ENCODE measurements at places on chromosomes 7 and 10.

- no peak for DNase-seq
Measured at GRCh38 chr10:110361800-110362456, 57.2 kb upstream of the SMNDC1 start.

- DNase-seq, result no peak
Measured at GRCh38 chr10:48801001-48801421, 116.3 kb downstream of the WDFY4 start.

GRCh38 chr7:141563956-141564623 is 12.9 kb downstream of the AGK start:
- no peak for DNase-seq

- DNase-seq, result peak; percentile 18
Measured at GRCh38 chr10:32054094-32054493, 2.1 kb downstream of the KIF5B start.

DNA sequence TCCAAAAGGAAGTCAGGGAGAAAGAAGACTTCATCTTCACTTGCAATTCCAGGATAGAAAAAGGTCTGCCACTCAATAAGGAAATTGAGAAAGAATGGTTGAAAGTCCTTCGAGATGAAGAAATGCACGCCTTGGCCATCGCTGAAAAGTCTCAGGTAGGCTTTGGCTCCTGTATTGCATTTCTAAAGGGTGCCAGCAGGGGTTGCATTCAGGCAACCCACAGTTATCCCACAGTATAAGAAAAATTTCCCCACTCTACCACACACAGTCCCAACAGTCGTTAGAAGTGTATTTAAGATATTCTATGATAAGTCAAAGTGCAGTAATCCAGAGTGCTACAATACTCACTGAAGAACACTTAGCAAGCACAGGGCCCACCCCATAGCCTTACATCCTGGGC is 93.4 kb upstream of the FGL2 start:
- DNase-seq, result no peak

GRCh38 chr10:75111365-75111906 is at the start of gene SAMD8:
Gene SAMD8, plus strand, starts transcription at chr10:75111656. Its CDS starts 38,873 bp downstream, at chr10:75150529.
- peak; percentile 100 for DNase-seq

DNA sequence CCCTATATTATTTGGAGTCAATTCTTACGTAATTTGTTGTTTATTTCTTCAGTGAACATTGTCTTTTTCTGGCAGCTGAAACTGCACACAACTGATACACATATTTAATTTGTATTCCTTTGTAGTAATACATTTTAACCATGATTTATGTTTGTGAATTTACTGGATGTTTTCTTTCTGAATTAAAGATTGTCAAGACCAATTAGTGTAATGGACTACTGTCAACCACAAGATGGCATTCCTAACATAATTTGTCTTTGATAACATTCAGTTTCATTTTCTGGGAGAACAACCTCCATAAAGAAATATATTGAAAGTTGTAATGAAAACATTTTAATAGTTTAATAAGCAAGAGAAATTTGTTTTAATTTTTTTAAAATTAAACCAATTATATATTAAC is 10.1 kb downstream of the THNSL1 start:
- DNase-seq, result peak; percentile 6

GRCh38 chr10:130196511-130197487 is 60.6 kb downstream of the GLRX3 start:
- no peak for DNase-seq

GRCh38 chr10:109450702-109451101 is 472.6 kb downstream of the XPNPEP1 start:
- no peak for DNase-seq

DNA sequence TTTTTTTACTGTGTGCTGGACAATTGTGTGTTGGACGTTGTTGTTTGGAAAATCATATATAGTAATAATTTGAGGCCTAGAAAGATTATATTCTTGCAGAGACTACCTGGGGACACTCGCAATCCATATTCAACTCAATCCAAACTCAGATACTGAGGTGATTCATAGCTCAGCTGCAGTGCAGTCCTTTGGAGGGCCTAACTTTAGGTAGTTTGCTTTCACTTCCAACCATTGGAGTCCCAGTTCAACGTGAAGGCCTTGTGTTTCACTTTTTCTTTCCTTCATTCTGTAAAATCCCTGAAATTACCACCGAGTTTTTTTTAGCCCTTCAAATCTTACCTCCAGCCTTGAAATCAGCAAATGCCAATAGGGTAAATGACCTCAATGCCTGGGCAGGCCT is 32.3 kb downstream of the ATRNL1 start:
- DNase-seq, result no peak

- DNase-seq, result no peak
Measured at GRCh38 chr7:87806150-87806549, 70.0 kb downstream of the SLC25A40 start.

DNA sequence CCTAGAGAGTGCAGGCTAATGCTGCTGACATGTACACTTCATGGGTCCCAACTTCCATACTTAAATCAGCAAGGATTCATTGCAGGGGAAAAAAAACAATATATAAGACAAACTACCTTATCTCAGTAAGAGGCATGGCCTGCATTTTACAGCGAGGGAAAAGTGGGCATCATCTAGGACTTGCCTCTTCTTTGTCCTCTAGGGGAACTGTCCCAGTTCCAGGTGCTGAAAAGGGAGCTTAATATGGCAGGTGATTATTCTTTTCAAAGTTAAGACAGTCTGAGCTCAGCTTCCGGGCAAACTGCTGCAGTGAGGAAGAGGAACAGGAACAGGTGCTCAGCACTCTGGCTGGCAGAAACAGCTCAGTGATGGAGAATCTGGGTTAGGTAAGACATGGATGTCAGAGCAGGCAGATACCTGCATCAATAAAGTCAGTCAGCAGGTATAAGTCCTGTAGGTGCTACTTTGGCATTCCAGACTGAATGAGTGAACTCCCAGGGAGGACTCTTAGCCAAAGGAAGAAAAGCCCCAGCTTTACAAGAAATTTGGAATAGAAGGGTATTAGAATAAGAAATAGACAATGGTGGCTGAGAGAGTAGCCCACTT is 147.2 kb downstream of the TMEM178B start:
- no peak for DNase-seq

GRCh38 chr7:52670608-52671225 is 364.7 kb upstream of the POM121L12 start:
- no peak for DNase-seq

DNA sequence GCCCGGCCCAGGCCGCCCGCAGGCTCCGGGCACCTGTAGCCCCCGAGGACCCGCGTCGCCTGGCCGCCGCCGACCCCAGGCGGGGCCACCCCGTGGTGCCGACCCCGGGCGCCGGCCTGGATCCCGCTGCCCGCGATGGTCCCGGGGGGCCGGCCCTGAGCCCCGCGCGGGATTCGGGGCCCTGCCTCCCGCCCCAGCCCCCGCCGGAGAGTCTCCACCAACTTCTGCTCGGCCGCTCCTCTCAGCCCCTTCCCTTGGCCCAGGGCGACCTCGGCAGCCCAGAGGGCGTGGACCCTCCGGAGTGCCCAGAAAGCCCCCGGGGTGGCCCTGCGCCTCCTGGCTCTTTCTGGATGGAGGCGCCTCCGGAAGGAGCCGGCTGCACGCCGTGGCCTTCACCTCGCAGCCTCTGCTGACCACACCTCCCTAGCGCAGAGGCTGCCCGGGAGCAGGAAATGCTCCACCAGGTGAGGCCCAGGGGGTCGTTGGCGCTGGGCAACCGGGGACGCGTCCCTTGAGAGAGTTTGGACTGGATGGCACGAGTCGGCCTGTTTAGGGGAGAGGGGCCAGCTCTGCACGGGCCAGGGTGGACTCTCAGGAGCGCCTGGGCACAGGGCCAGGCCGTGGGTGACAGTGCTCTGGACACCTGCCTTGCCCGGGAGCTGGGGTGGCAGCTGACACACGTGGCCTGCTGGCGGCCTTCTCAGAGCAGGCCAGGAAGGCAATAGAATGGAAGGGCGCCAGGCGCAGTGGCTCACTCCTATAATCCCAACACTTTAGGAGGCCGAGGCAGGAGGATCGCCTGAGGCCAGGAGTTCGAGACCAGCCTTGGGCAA is 529 bp downstream of the ZNF853 start:
- DNase-seq, result no peak

DNA sequence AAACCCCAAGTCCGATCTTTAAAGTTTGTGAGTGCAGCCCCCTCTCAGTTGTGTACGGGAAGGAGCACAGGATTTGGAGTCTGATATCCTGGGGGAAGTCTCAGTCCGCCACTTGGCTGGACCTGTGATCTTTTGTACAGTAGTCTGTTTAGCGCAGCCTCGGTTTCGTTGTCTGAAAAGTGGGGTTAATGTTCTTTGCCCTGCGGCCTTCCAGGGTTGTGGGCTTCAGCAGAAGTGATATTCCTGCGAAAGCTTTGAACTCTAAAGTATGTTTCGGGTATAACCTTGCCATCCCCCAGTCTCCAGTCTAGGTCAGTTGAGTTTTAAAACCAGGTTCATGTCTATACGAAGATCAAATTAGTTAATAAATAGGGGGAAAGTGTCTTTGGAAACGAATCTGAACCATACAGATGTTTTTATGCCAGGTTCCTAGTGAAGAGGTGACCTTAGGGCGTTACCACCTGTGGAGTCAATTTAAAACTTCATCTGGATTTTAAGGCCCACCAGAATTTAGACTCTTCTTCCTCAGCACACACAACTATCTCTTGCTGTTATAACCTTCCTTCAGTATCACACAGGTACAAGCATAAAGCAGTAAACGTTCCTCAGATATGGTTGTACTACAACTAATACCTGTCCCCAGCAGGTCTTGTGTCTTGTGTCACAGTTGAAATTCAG is 904 bp downstream of the R3HCC1L start:
- DNase-seq, result no peak

- DNase-seq, result no peak
Measured at GRCh38 chr7:102990642-102991041, 77.8 kb downstream of the LRRC17 start.

DNA sequence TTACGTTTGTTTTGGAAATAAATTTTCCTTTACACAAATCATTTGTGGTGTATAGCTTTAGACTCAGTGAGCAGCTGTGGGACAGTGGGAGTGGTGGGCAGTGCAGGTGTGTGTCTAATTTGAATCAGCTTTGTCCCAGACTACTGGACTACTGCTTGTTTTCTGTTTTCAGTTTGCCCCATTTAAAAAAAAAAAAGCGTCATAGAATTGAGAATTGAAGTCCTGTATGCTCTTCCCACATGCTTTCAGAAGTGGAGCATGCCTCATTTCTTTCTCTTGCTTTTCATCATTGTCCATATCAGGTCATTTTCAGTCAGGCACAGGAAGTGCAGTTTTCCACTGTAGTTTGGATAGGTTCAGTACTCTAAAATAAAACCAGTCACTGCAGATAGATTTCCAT is 66.1 kb downstream of the SHH start:
- DNase-seq, result no peak

GRCh38 chr7:18777314-18777713 is 281.8 kb downstream of the HDAC9 start:
- DNase-seq, result no peak

DNA sequence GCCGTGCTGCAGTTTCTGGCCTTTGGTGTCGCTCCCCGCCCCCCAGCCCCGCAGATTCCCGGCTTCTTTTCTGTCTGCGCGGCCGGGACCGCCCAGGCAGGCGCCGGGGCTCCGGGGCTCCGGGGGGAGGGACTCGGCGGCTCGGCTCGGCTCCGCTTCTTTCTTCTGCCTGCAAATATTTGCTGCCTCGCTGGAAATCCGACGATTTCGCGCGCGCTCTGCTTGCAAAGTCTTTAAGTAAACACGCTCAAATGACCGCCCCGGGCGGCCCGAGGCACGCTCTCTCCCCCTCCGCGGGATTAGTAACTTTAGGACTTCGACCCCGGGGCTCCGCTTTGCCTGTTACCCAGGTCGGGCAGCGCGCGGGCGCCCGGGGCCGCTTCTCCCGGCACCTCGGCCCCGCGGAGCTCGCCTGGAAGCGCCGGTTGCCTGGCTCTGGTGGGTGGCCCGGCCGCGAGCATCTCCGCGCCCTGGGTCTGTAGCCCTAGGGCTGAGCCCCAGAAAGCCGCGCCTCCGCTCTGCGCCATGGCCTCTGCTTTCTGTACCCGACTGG is 3.9 kb upstream of the GATA3 start:
- no peak for DNase-seq

GRCh38 chr7:150953061-150953997 is 24.8 kb downstream of the KCNH2 start:
- DNase-seq, result no peak

DNA sequence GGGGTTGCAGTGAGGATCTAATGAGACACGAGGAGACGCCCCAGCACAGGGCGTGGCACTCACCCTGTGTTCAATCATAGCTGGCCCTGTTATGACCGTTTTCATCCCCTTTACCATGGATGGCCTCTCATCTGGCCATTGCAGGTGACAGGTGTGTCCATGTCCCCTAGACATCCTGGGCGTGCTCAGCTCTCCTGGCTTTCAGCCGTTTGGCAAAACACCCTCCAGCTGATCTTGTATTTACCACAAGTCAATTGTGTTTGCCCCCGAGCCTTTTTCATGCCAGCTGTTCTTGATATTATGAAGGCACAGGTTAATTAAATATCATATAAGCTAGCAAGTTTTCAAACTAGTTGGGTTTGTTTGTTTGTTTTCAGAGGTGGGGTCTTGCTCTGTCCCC is 97.1 kb downstream of the CHST15 start:
- DNase-seq, result no peak

DNA sequence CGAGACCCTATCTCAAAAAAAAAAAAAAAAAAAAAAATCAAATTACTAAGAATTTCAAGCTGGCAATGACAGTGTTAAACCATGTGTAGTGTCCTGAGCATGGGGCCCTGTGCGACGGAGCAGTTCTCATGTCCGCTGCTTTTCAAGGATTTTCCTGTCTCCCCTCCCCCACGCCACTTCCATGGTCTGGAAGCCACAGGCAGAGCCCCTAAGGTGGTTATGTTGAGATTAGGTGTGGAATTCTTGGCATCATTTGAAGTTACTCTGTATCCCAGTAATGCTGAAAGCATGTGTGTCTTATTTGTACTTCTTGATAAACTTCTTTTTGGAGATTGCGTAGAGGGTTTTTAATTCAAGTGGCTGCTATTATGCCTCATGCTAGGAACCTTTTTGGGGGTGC is 65.2 kb downstream of the PFKFB3 start:
- no peak for DNase-seq

DNA sequence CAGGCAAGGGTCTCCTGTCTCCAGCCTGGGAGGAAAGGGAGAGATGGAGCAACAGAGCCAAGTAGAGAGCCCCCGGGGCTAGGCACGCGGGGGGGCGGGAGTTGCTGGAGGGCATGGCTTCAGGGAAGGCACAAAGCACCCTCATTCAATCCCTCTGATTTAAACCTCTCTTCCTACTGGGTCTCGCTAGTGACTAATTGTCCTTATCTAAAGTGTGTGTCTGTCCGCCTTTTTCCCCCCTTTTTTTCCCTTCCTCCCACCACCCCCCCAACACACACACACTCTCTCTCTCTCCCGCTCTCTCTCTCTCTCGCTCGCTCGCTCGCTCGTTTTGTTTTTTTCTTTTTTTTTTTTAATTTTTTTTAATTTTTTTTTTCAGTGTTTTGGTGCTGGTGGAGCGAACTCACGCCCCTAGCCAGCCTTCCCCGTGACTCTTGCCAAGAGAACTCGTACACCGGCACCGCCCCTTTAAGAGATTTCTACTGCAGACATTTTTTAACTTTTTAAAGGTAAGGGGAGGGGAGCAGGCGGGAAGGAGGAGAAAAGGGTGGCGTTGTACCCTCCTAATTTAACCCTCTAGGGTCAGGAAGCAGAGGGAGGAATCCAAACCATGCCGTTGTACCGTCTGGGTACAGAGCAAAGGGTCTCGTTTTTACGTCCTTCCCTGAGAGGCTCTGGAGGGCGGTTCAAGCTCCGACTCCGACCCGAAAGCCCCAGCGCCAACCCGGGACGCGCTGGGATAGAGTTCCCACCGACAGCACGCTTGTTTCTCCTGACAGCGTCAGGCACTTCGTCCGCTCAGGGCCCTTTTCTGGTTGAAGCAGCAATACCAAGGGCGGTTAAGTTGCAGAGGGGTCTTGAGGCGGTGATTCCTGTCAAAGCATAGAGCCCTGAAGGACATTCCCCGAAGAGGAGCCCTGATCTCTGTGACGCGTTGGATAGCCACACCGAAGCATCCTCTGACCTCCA is at the start of gene HPSE2:
Gene HPSE2, minus strand, starts transcription at position 195 of the 969 bp plus-strand sequence.
- DNase-seq, result no peak
